ENCODE measurements at places on chromosomes 5 and 9.

- DNase-seq = no peak
Observed at GRCh38 chr9:7316166-7316795, 483.3 kb downstream of the DMAC1 start.

DNA sequence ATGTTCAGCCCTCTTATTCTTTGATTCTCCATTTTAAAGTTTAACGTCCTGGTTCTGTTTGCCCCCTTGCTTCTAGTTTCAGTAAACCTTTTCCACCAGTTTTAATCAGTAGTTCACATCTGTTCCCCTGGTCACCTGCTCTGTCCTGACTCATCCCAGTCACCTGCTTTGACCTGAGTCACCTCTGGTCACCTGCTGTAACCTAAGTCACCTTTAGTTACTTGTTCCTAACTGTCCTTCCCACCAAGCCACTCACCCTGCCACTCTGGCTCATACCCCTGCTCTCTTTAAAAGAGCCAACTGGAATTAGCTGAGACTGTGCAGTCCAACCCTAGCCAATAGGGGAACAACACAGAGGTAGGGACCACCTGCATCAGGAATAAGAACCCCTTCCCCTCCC, 43.0 kb downstream of the SEMA6A start:
- no peak for DNase-seq

DNA sequence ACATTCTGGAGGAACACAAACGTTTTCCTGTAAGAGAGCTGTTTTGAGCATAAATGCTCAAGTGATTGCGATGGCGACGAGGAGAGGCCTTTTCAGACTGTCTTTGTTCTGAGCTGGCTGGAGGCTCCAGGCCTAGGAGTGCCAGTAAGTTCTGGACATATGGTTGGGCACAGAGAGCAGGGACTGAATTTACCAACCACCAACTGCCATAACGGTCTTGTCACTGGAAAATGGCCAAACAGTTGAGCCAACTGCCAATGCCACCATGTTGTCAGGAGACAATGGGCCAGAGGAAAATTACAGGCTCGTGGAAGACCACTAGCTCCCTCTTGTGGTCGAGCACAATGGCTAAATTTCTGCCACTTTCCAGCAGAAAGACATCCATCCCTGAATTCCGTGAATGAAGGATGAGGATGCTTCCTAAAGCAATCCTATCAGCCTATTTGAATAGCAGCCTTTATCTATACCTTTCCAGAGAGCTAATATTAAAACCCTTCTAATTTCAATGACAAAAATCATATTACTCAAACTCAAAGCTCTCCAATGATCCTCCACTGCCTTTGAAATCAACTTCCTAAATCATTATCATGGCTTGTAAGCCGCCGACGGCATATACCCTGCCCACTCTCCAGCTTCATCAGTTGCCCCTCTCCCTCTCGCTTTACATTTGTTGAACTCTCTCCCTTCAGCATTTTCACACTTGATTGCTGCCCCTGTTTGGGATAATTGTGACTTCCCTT, 66.9 kb upstream of the GLIS3 start:
- DNase-seq = peak; percentile 40

DNA sequence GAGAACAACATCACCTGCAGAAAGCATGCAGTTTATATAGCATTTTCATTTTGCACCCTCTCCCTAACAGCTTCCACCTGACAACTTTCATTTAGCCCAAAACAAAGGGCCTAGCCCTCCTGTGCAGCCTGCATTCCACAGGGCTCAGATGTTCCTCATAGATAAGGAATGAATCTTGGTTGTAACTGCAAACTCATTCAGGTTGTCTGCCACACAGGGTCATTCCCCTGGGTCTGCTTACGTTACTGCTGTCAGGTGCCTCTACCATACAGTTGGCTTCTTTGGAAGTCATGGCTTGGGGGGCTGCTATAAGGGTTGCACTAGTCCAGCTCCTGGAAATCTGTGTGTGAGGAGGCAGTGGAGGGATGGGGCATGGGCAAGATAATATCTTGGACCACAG, 2.7 kb upstream of the DCP2 start:
- DNase-seq = no peak

GRCh38 chr9:112439171-112439570, 47.5 kb upstream of the KIAA1958 start:
- no peak for DNase-seq

GRCh38 chr5:134451225-134451935, 39.7 kb upstream of the CDKN2AIPNL start:
- DNase-seq = no peak

GRCh38 chr5:149609640-149610219, 28.4 kb downstream of the ARHGEF37 start:
- no peak for DNase-seq

GRCh38 chr5:64206653-64207052, 41.0 kb downstream of the RNF180 start:
- DNase-seq = no peak

DNA sequence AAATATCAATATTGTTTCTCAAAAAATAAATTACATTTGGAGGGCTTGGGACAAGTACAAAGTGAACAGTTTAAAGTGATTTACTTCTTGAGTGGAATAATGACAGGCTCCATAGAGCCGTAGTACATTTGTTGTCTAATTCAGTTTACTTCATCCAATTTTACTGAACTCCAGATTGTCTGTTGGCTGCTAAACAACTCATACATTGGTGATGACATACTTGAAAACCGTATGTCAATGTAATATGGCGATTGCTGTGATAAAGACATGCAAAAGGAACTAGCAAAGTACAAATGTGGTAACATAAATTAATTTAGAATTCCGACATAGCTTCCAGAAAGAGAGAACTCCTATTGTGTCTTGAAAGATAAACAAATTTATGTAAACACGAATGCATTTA, 1197.5 kb upstream of the CDH18 start:
- DNase-seq = no peak

DNA sequence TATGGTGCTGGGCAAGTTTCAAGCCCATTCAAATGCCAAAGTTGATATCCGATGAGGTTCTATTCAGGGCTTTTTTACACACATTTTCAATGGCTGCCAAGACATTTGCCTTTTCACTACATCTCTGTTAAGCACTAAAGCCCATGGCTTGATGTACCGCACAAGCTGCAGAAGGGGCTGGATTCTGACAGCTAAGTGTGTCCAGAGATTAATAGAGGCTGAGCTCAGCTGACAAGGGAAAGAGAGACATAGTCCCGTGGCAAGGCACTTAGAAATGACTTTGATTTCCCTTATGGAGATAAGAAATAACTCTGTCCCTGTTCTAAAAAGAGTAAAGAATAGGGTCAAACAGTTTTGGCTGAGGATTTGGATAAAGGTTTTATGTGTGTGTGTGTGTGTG, 198.6 kb downstream of the DMRT2 start:
- no peak for DNase-seq

DNA sequence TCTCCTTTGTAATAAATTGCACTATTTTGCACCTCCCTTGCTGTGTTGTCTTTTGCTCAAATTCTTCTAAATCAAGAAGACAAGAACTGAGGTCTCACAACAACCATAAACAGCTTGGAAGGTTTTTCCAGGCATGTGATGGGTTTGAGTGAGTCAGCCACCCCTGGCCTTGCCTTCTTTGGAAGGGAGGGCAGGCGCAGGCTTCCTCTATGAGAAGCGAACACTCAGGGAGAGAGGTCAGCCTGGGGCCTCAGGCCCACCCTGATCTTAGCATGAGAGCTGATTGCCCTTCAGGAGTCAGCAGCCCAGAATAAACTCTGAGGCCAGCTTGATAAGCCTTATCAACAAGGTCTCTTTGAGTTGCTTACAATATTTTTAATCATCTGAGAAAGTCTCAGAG, 31.6 kb downstream of the S1PR3 start:
- peak; percentile 12 for DNase-seq

GRCh38 chr9:21711504-21711903, 90.9 kb upstream of the MTAP start:
- DNase-seq = no peak

- no peak for DNase-seq
Observed at GRCh38 chr9:123397975-123398374, 42.0 kb downstream of the CRB2 start.

DNA sequence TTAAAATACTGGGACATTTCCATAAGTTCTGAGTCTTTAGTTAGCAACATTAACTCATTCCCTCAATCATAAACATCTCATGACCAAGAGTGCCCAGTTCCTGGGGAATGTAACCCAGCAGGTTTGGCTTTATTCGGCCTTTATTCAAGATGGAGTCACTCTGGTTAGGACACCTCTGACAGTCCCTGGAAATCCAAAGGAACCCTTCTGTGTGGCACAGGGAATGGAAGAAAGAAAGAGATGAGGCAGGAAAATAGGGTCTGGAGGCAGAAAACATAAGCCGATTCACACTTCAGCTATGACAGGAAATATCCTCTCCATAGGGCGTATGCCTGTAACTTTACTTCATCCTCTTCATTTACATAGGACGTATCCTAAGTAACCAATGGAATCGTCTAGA, 53.5 kb downstream of the FXN start:
- DNase-seq = no peak

- no peak for DNase-seq
Observed at GRCh38 chr9:8860925-8861324, 1061.3 kb upstream of the DMAC1 start.

GRCh38 chr9:84207491-84207951, 133.0 kb downstream of the SLC28A3 start:
- no peak for DNase-seq

DNA sequence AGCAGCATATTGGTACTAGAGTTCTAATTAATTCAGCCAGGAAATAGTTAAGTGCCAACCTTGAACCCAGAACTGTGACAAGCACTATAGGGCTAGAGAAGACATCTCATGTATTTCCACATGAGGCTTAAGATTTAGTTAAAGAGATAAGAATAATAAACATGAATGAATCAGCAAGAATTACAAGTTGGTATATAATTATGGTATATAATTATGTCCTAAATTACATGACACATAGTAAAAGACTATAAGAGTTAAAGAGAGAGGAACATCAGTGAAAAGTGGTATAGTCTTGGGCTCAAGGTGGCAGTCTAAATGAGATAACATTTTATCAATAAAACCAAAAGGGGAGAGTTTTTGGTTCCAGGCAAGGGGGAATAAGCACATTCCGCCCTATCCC, 223.1 kb upstream of the NFIL3 start:
- no peak for DNase-seq

- no peak for DNase-seq
Observed at GRCh38 chr9:76302947-76303550, 91.2 kb downstream of the RFK start.

GRCh38 chr5:157004893-157005551, 42.0 kb upstream of the TIMD4 start:
- DNase-seq = no peak

DNA sequence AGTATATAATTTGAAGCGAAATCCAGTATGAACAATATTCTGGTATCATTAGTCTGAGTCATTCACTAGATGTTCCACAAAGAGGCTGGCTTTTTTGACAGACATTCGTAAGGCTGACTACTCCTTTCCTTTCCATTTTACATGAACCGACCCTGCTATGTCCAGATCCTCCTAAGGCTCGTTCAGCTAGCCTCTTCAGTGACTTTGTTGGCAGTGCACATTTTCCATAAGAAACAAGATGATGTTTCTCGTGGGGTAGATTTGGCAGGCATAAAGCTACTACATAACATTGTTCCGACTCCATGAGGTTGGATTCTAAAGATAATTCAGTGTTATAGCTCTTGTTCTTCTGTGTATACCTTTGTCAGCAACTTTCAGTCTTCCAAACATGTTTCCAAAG, 49.0 kb downstream of the ZNF462 start:
- no peak for DNase-seq
